Activated T-helper 1 cell treated with anti-CD3 and anti-CD28 coated beads, Interleukin-2, amount 50 U/mL, for 16 hours (primary cell): ENCODE measurements at places on chromosomes 3 and 15.

GRCh38 chr3:151541178-151541577 is 80.3 kb upstream of the IGSF10 start:
- no peak for DNase-seq

DNA sequence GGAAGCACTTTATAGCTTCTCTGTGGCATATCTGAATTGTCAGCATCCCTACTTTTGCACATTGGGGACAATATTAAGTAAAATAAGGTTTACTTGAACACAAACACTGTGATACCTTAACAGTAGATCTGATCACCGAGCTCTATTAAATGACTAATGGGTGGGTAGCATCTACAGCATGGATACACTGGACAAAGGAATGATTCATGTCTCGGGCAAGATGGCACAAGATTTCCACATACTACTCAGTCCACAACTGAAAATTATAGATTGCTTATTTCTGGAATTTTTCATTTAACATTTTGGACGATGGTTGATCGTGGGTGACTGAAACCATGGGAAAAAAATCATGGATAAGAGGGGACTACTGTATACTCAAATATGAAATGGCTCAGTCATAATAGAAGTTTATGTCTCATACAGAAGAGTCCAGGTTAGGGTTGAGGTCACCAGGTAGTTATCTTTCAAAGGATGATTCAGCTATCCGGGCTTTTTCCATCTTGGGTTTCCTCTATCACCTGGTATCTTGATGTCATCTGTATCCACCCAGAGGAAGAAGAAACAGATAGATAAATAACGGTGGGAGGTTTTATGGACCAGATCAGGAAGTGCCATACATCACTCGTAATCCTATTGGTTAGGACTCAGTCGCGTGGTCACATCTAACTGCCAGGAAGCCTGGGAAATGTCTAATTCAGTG is 320.0 kb upstream of the RARB start:
- no peak for DNase-seq

DNA sequence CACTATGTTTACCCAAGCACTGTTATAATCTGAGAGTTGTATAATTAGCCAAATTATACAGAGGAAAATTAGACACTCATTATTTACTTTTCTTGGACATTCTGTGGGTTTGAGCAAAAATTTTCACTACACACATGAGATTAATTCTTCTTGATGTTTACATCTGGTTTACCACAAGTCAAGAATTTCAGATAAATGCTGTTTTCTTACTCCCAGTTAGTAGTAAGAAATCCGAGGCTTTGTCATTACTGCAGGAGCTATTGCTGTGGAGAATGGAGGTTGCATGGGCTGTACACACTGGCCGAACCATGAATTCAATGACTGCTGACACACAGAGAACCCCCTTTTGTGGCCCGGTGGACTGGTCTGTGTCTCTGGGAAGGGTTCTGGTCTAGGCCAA is 207.7 kb upstream of the CFAP20DC start:
- no peak for DNase-seq

DNA sequence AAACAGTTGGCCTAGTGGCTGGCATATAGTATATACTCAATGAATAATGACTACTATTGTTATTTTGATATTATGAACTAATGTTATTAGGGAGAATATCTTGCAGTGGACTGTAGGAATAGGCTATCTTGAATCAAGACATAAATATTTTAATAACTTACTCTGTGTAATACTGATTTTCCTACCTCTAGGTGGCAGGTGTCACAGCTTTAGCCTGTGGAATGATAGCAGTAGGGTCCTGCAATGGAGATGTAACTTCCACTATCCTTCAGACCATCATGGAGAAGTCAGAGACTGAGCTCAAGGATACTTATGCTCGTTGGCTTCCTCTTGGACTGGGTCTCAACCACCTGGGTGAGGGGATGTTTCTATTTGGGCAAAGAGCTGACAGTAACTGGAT is 6.5 kb downstream of the PSMD2 start:
- no peak for DNase-seq

DNA sequence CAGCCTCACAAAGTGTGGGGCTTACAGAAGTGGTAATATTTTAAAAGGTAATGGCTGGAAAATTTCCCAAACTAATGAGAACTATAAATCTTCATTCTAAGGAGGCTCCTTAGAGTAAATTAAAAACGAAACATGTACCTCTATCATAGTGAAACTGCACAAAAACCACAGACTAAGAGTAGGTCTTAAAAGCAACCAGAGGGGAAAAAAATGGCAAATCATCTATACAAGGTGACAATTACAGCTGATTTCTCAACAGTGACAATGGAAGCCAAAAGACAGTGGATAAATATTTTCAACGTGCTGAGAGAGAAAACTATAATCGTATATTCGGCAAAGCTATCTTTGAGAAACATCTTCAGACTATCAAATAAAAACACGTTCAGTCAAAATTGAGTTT is 20.6 kb downstream of the HEG1 start:
- no peak for DNase-seq

DNA sequence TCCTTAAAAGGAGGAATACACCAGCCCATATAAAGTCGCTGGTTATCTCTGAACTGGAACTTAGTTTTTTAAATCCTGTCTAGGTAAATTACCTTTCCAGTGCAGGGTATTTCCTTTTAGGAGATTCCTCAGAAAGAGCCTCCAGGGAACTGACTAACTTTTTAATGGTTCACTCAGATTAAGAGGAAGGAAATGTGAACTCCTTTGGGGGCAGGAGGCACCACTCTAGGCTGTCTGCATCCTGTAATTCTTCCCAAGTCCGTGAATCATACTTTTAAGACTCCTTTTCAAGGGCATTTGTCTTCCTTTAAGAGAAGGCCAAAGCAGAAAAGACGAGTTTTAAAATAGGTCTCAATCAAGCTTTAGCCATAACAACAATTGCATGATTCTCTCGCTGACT is 871.2 kb upstream of the NR2F2 start:
- no peak for DNase-seq

DNA sequence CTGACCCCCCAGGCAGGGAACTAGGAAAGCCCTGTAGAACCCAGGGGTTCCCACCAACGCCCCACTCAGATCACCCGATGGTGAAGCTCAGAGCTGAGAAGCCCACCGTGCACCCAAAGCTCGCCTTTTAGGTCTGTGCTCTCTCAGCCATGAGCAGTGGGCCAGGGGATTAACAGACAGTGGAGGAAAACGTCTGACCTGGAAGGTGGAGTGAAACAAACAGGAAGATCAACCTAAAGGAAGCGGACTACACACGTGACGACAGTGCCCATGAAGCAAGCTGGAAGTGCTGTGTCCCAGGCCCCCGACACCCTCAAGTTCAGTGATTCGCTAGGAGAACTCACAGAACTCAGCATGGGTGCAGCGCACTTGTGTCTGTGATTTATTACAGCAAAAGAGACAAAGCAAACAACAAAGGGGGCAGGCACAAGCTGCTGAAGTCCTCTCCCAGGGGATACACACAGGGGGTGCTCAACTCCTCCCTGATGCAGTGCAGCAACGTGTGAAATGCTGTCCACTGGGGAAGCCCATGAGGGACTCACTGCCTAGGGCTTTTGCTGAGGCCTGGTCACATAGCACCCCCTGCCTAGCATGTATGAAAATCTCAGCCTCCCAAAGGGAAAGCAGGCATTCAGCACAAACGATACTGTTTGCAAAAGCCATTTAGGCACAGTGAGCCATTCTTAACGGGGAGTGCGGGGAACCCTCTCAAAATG is 43.5 kb downstream of the CFAP92 start:
- no peak for DNase-seq

- DNase-seq: no peak
These were observed 128.3 kb upstream of the BHLHE40 start for GRCh38 chr3:4850928-4851265.

GRCh38 chr3:9311228-9311627 is 51.6 kb upstream of the THUMPD3 start:
- DNase-seq: no peak

- DNase-seq: no peak
These were observed 599.4 kb downstream of the ZIC1 start for GRCh38 chr3:148008591-148008990.

DNA sequence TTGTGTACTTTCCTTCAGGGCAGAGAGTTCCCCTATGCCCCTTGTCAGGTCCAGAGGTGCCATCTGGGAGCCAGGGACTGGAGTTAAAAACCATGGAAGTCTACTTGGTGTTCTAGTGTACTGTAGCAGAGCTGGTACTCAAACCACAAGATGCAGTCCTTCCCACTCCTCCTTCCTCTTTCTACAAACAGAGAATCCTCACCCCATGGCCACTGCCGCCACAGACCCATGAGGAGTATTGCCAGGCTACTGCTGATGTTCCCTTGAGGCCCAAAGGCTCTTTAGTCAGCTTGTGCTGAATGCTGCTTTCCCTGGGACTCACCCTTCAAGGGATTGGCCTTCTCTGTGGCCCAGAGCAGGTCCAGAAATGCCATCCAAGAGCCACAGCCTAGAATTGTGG is 229.2 kb upstream of the ZPLD1 start:
- DNase-seq: no peak

DNA sequence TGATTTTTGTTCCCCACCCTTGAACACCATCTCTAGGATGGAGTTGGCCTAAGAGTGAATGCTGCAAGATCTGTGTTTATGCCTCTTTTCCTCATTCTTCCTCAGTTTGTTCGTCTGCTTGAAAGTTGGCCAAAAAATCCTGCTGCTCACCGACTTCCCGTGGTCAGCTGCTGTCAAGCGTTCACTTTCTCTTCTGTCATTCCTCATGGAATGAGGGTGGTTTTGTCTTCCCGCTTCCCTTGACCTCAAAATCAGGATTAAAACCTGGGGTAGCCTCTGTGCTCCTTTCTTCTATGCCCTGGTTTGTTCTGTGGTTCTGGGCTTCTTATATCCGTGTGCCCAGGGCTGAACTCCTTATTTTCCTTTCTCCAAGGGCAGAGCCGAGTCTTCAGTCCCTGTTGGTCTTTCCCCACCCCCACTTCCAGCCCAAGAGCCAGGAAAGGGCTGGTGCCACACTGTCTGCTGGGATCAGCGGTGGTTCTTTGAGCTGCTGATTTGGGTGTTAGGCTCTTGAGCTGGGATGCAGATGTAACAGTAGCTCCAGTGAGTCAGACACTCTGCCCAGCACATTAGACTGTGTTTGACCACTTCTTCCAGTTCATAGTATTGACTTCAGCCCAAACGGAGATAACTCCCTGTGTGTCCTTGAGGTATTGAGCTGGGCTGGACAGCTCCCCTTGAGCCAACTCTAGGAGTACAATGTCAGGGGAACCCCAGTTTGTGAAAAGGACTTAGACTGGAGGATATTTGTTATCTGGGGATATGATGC is 2.3 kb downstream of the SERF2 start:
- no peak for DNase-seq

- DNase-seq: no peak
These were observed 47.4 kb downstream of the UACA start for GRCh38 chr15:70715840-70716485.

DNA sequence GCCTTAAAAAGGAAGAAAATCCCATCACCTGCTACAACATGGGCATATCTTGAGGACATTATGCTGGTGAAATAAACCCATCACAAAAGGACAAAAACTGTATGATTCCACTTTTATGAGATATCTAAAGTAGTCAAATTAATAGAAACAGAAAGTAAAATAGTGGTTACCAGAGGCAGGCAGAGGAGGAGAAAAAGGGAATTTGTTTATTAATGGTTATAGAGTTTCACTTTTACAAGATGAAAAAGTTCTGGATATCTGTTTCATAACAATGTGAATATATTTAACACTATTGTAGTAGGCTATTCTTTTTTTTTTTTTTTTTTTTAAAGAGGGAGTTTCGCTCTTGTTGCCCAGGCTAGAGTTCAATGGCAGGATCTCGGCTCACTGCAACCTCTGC is 40.4 kb downstream of the DPH3 start:
- no peak for DNase-seq
